ENCODE measurements at places on chromosomes 11 and 22.

GRCh38 chr22:21003782-21004181 lies 1.9 kb upstream of the THAP7 start:
- DNase-seq = no peak

DNA sequence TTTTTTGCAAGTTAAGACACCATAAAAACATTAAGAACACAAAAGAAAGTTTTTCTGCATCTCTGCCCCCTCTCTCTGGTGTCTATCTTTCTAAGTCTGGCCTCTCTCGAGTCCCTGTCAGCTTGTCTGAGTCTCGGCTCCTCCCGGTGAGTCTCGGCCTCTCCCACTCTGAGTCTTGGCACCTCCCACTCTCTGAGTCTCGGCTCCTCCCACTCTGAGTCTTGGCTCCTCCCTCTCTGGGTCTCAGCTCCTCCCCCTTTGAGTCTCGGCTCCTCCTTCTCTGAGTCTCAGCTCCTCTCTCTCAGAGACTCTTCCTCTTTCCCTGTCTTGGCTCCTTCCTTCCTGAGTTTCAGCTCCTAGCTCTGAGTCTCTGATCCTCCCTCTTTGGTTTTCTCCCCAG lies 72.5 kb upstream of the AMPD3 start:
- no peak for DNase-seq

DNA sequence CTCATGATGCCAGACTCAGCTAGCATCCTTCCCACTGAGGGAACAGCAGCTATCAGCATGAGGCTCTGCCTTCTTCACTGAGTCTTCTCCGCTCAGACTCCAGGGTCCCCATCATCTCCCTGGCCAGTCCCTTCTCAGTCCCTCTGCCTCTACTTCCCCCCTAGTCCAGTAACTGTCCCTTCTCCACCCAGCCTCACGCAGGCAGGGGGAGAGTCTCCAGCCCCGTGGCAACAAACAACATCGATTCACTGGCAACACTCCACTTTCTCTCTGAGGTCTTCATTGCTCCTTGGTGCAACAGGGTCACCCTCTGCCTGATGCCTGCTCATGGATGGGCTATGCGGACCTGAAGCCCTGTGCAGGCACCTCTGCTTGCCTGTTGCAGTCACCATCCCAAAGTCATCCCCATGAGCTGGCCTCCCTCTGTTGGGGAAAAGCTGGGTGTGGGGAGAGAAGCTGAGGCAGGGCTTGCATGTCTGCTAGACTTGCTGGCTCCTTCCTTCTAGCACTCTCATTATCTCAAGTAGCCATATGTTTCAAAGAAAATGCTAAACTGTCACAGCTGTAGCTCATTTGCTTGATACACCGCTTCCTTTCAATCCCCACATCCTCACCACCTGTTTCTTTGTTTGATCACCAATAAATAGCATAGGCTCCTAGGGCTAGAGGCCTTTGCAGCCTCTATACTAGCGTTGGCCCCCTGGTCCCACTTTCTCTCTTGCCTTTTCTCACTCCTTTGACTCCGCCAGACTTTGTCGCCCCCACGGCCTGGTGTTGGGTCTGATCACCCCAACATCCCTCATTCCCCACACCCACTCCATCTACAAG lies 4.3 kb upstream of the BCR start:
- no peak for DNase-seq

GRCh38 chr11:117374316-117375055 lies 46.8 kb downstream of the CEP164 start:
- no peak for DNase-seq

- DNase-seq = no peak
Observed at GRCh38 chr11:120828847-120829246, 195.1 kb upstream of the TBCEL start.

DNA sequence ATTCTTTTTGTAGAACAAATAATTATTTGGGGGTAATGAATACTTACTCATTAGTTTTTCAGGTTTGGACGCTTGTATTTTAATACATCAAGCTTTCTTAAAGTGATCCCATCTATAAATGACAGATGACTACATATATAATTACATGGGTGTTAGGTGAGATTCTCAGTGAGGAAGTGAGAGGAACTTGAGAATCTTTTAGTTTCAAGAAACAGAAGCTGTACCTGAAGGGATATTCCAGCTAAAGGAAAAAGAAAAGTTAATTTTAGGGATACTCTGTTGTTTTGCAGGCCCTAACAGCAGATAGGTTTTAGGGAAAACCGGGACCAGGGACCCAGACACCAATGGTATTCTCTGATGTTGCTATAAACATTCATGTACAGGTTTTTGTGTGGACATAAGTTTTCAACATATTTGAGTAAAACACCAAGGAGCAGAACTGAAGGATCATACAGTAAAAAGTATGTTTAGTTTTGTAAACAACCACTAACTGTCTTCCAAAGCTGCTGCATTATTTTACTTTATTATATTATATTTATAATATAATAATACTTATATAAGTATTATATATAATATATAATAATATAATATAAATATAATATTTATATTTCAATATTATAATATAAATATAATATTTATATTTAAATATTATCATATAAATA lies 24.1 kb upstream of the PHOX2A start:
- DNase-seq = no peak

DNA sequence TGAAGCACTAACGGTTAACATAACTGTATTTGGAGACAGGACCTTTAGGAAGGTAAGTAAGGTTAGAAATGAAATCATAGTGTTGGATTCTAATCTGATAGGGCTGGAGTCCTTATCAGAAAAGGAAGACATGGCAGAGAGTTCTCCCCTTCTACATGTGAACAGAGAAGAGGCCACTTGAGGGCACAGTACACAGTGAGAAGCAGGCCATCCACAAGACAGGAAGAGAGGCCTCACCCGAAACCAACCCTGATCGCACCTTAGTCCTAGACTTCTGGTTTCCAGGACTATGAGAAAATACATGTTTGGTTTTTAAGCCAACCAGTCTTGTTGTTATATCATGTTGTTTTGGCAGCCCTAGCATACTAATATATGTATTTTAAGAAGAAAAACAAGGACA lies 170.0 kb downstream of the LRRC4C start:
- no peak for DNase-seq

All from NCI-H526 treated with DMSO at 0.1 percent for 48 hours (cell line).